ENCODE measurements at places on chromosomes 6 and 20.
A peak's percentile ranks its signal among the peaks of the same experiment; 100 is the strongest.

- DNase-seq = peak; percentile 80
Observed at GRCh38 chr20:49345524-49345923, 67.7 kb upstream of the ZNFX1 start.

DNA sequence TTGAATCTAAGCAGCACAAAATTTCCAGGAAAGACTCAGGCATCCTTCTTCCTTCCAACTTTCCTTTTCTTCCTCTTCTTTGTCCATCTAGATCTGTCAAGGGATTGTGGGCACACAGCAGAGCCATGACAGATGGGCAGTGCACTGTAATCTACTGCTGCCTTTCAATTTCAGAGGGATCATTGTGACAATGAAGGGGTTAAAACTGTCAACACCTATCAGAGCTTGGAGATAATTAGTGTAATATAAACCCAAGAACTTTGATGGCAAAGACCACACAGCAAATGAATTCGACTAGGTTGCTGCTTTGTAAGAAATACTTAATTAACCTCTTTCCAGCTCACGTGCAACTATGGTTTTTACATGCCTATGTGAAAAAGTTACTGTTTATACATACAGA lies 55.0 kb downstream of the SAMD5 start:
- DNase-seq = peak; percentile 71

- no peak for DNase-seq
Observed at GRCh38 chr6:165662749-165663376, at the start of gene PDE10A. TSS of gene PDE10A (minus strand) at chr6:165663241. CDS start at chr6:165662811, 430 bp downstream.

DNA sequence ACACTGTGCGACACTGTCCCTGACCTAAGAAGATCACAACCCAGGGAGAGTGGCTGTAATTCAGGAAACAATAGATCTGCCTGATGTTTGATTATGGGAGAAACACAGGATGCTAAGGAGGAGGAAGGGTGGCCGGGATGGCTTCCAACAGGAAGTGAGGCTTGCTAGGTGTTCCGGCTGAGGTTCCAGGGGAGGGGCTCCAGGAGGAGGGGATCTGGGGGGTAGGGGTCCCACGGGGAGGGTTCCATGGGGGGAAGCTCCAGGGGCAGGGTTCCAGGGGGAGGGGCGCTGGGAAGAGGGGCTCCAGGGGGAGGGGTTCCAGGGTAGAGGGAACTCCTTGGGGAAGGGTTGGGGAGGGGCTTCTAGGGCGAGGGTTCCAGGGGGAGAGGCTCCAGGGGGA lies 48.6 kb downstream of the DAAM2 start:
- DNase-seq = no peak
